ENCODE measurements at places on chromosomes 2 and 18.

DNA sequence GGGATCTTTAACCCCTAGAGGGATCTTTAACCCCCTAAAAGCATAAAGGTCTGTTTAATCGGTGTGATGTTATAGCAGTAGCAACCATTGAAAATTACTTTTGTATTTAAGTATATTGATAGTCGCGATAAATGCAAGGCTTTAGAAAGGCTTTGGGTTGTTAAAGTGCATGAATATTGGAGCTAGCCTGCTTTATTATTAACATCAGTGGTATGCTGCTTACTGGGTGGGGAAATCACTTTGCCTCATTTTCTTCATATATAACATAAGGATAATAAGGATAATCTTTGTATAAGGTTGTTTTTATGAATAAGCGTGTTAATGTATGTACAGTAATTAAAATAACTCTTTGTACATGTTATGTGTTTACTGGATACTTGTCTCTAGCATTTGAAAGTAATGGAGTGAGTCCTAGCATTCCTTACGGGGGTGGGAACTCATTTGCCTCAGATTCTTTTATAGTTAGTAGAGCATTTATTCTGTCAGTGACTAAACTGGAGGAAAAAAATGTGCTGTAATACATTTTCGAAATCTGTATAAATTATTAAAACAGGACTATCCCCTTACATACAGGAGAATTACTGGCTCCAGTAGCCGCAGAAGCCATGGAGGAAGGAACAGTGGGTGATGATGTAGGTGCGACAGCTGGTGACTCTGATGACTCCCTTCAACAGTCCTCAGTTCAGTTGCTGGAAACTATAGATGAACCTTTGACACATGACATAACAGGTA is 122.2 kb downstream of the BIRC6 start:
- DNase-seq = no peak

DNA sequence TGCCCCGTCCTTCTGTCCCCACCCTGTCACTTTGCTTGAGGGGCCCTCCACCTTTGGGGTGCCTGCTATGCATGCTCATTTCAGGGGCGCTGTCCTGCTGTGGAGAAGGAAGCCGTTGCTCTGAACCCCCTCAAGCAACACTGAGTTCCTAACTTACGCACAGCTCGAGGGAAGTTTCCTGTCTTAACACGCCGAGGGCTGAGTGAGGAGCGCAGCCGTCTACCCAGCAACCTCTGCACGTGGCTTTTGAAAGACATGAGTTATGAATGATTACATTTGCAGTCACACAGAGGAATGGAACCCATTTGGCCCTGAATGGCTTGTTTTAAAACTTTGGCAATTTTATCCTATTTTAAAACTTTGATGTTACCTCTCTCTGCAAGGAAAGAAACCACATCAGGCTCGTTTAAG is 14.0 kb downstream of the RAMP1 start:
- DNase-seq = no peak

- DNase-seq = no peak
Measured at GRCh38 chr18:79923896-79924585, 27.4 kb downstream of the SLC66A2 start.

DNA sequence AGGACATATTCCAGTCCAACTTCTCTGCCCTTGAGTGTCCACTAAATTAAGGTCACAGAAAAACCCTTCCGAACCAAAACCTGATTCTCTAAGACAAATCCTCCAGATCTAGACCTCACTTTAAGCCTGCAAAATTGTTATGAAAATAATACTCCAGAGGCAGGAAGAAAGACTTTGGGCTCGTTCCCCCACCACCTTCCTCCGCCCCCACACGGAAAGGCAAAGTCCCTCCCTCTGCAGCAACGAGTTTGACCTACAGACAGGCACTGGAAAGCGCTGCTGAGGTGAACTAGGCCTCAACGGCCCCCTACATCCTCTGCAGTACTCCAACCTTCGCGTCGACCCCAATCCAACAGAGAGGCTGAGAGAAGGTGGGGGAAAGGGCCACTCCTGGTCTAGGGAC is 808 bp downstream of the ATP5MC3 start:
- DNase-seq = peak; percentile 58

DNA sequence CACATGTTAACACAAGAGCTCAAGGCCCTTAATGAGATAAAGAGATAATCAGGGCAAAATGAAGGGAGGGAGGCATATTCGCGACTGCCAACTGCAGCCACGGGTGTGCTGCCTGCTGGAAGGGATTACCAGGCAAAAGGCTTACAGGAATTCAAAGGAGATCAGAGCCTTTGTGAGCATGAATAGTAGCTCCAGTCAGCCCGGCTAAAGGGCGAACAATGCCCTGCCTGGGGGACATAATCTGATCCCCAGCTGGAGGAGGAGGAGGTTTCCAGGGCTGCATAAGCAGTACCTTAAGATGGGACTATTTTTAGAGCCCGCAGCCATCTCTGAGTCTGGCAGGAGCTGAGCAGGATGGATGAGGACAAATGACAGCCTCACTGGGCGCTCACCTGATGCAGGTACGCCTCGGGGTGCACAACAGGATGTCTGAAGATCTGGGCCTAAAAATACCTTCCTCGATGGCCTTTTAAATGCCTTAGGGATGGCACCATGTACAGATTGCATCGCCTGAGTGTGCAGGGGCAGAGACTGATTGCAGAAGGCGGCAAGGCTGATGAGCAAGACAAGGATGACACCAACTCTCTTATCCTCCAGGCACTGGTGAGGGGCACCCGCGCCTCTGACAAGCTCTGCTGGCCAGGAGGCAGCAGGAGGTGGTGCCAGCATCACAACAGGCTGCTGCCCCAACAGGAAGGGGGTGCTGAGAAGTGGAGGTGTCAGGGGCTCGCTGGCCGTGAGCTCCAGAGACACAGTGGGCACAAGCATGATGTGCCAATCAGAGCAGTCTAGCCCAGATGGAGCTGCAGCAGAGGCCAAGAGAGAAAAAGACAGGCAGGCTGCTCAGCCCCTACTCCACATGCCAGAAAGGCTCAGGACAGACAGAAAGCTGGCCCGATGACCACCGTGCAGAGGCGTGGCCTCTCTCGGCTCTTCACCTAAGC is 111.4 kb downstream of the EIPR1 start:
- DNase-seq = no peak

DNA sequence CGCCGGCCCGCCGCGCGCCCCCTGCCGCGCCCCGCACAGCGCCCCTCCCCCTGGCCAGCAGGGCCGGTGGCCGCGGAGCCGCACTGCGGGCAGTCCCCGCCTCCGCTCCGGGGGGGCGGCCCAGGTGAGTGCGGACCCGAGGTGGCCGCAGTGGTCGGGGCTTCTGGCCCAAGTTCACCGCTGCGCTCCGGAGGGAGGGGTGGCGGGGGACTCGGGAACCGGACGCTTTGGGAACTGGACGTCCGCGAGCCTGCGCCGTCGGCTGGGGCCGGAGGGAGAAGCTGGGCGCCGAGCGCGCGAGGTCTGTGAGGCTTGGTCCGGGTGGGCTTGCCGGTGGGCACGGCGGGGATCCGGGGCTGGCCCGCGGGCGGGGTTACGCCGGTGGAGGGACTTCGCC is 591 bp upstream of the LDLRAD4 start:
- no peak for DNase-seq

DNA sequence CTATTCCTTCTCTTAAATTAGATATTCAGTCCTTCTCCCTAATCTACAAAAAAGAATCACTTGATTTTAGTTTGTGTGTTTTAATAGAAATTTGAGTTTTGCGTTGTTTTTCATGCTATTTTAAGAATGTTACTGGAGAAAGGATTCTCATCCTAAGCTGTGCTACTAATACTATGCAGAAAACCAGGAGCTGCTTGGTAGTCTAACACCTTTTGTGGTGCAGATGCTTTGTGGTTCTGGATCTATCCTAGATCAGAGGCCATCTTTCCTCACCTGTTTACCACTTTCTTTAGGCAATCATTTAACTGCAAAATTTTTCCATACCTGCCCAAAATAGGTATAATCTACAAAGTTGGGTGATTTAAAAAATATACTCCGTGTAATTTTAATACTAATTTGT is 823.6 kb downstream of the CPS1 start:
- no peak for DNase-seq

DNA sequence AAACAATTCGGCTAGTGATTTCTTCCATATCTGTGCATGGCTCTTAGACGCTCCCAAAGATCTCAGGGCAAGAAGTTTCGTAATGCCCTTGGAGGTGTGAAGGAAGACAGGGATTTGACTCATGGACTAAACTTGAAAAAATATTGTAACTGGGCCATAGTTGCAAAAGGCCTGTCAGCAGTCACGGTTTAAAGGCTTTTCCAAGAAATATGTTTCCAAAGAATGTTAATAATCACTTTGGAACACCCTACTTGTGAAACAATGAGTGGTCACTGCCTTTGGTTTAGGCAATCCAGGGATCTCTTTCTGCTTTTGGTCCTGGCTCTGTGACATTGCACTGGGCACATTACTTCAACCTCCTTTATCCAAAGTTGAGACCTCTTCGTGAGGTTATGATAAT is 102.5 kb upstream of the RASGRP3 start:
- DNase-seq = no peak

DNA sequence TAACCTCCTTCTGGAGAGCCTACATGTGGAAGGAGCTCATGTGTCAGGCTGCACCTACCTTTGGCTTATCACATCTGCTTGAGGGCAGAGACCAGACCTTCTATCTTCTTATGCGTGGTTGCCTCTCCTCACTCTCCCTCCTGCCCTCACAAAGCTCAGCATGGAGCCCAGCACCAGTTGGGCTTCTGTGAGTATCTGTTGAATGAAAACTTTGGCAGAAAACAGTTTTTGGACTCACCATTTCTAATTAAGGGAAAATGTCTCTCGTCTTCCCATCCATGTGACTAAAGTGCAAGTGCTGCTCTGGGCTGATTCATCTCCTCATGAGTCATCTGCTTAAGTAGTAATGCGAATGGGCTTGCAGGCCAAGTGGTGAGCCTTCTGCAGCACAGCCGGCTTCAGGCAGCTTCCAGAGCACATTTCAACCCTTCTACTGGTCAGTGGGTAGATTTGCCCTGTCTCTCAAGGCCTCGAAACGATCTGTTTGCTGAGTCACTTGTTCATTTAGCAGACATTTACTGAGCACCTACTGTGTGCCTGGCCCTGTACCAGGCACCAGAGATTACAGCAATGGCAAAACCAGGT is 102.6 kb downstream of the VSNL1 start:
- no peak for DNase-seq

DNA sequence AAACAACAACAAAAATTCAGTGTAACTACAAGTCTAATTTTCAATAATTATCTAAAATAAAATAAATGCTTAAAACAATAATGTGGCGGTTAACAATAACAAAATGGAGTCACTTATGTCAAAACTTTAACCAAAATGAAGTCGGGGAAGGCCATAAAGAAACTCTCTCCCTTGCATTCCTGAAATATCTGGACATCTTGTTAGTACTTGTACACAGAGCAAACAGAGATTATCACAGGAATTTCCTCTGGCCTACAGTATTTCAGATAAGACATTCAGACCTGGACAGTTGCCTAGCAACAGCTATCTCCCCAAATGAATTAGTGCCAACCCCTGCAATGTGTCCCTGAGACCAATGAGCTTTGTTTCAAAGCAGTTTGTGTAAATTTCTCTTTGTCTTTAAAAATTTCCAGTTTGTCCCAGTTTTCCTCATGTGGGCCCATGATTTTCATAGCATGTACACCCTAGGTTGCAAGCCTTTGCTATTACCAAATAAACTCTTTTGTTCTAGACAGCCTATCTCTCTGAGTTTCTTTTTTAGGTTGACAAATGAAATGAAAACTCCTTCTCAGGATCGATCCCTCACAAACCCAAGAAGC is 68.6 kb downstream of the EXOC6B start:
- no peak for DNase-seq

- peak; percentile 91 for DNase-seq
Measured at GRCh38 chr2:10043906-10044601, 704 bp downstream of the KLF11 start.

DNA sequence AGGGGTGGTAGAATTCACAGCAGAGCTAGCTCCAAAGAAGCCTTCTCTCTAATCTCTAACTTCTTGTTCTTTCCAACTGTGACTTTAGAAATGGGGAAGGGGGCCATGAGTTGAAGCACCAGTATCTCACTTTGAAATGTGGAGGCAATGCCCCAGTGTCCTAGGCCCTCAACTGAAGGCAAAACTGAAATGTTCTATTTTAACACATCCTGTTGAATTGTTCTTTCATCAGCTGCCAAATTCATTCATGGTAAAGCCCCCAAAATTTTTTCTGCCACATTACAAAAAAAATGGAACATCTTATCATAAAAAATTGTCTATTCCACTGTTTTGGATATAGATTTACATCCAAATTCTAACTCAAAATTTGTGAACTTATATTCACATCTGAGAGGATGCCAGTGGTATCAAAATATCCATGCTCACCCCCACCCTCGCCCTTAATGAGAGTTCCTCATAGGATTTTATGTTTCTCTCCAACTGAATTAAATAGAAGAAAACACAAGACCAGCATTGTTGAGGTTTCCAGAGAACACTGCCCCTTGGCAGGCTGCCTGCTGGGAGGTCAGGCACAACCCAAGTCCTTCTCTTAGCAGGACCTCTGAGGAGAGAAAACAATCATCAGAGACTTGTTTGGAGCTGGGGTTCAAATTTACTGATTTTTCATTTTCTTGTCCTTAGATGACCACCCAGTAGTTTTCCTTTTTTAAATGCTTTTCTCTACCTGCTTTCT is 147.4 kb upstream of the PGAP1 start:
- DNase-seq = no peak

- peak; percentile 68 for DNase-seq
Measured at GRCh38 chr2:7825591-7826312, 856.1 kb upstream of the ID2 start.

- no peak for DNase-seq
Measured at GRCh38 chr2:44844651-44845270, 96.7 kb upstream of the SIX3 start.

- no peak for DNase-seq
Measured at GRCh38 chr2:109407276-109408042, 206.3 kb downstream of the SEPTIN10 start.

DNA sequence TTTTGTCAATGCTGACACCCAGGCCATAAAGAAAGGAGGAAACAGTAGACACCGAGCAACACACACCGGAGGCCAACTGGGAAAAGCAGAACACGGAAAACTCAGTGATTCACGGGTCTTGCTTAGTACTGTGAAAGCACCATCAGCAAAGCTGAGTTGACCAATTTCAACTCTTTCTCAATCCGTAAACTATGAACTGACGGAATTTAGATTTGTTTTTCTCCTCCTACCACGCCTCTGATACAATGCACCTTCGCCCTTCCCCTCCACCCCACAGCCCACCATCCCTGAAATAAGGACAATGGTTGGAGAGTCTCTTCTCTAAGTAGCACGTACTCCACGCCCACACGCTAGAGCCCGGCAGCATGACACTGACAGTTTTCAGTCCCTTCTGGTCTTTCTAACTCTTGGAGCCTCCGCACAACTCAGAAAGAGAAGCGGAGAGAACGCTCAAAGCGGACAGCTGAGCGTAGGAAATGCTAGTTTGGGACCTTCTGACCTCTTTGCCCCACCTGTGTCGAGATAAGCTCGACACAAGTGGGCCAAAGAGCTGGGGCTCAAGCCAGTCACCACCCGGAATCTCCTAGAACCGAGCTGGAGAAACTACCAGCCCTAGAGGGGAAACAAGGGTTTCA is 669 bp downstream of the LNPK start:
- peak; percentile 59 for DNase-seq
